ENCODE measurements at places on chromosomes 7 and 10. TPM values are rescaled to one million over a fixed set of nuclear protein-coding genes. Genes with fewer than 3 reads are reported as not detected.

SCART1 gene
- 0.37 TPM for polyA plus RNA-seq

GPNMB gene
- polyA plus RNA-seq, result 2.7 TPM

TMEM178B gene
- 1.1 TPM for polyA plus RNA-seq

FAM149B1 gene
- polyA plus RNA-seq, result 6.9 TPM

NOS3 gene
- polyA plus RNA-seq, result 0.51 TPM

TTYH3 gene
- polyA plus RNA-seq, result 35.9 TPM

CTAGE15 gene
- polyA plus RNA-seq, result not detected

CCDC172 gene
- not detected for polyA plus RNA-seq

TFEC gene
- 0.01 TPM for polyA plus RNA-seq

NRCAM gene
- 134 TPM for polyA plus RNA-seq

SPDYE6 gene
- polyA plus RNA-seq, result not detected

NKX2-3 gene
- not detected for polyA plus RNA-seq

NEURL1 gene
- polyA plus RNA-seq, result 0.12 TPM

PIK3CG gene
- polyA plus RNA-seq, result not detected

LRRTM3 gene
- not detected for polyA plus RNA-seq

BMPER gene
- polyA plus RNA-seq, result 5.8 TPM

ZC3HAV1L gene
- polyA plus RNA-seq, result 8.7 TPM

LRRC18 gene
- polyA plus RNA-seq, result not detected

IKZF1 gene
- polyA plus RNA-seq, result not detected

SPDYE8 gene
- polyA plus RNA-seq, result not detected

LFNG gene
- 5.8 TPM for polyA plus RNA-seq

ZNF425 gene
- 2.2 TPM for polyA plus RNA-seq

MEOX2 gene
- polyA plus RNA-seq, result not detected

LIPK gene
- polyA plus RNA-seq, result not detected

GLCCI1 gene
- polyA plus RNA-seq, result 1.2 TPM

CCDC201 gene
- polyA plus RNA-seq, result not detected

WNT8B gene
- polyA plus RNA-seq, result 0.04 TPM

CFTR gene
- polyA plus RNA-seq, result 0.13 TPM

PPP1R3C gene
- polyA plus RNA-seq, result 10.9 TPM

UCN3 gene
- 0.11 TPM for polyA plus RNA-seq

SFMBT2 gene
- polyA plus RNA-seq, result 10.2 TPM

BICC1 gene
- polyA plus RNA-seq, result 57.7 TPM

WNT2 gene
- not detected for polyA plus RNA-seq

CRYGN gene
- polyA plus RNA-seq, result not detected

GPRIN2 gene
- 29.9 TPM for polyA plus RNA-seq

GSTO2 gene
- polyA plus RNA-seq, result 1.9 TPM

ASIC3 gene
- 7.5 TPM for polyA plus RNA-seq

TMEM254 gene
- polyA plus RNA-seq, result 20.4 TPM

VKORC1L1 gene
- polyA plus RNA-seq, result 28.3 TPM

DRGX gene
- polyA plus RNA-seq, result not detected

SPDYE2B gene
- not detected for polyA plus RNA-seq

RSPH10B gene
- 0.24 TPM for polyA plus RNA-seq

PIK3AP1 gene
- 1.9 TPM for polyA plus RNA-seq

ASZ1 gene
- polyA plus RNA-seq, result not detected

ERV3-1 gene
- 7.0 TPM for polyA plus RNA-seq

FAM24B gene
- 16.8 TPM for polyA plus RNA-seq

C10orf62 gene
- not detected for polyA plus RNA-seq
